ENCODE measurements at places on chromosomes 12 and 14.

- peak; percentile 74 for DNase-seq
Measured at GRCh38 chr12:131591714-131592709, 118.9 kb upstream of the SFSWAP start.

GRCh38 chr12:9869307-9870161 is at the start of gene CLEC2B:
CLEC2B (minus strand) TSS chr12:9869354.
- no peak for DNase-seq

- DNase-seq = no peak
Measured at GRCh38 chr12:52331833-52332232, 10.6 kb upstream of the KRT83 start.

DNA sequence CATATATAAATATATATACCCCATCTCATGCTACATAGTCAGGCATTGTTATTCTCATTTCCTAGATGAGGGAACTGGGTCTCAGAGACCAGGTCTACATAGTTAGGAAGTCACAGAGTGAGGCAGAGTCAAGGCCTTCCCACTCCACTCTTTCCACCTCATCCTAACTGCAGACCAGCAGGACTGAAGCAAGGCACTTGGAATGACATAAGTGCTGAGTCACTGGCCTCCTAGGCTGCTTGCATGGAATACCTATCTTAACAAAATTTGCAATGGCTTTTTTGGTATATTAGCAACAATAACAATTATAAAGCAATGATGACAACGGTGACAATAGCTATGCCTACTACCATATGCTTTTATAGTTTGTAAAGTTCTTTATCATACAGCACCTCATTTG is 5.4 kb upstream of the ANO4 start:
- DNase-seq = no peak

DNA sequence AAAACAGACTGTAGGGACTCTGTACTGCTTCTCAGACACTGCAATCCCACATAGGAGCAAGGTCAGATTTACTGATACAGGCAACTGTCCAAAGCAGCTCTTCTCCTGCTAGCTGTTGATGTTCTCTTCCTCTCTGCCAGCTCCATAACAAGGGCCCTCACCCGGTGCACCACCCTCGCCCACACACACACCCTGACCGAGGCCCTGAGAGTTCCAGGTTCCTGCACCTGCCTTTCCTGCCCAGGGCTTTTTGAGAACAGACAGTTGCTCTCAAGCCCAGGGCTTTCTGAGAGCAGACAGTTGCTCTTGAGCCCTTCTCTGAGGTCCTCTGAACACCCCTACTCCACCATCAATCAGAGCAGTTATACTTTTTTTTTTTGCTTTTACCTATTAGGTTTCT is 233.8 kb upstream of the GARIN6 start:
- DNase-seq = no peak

DNA sequence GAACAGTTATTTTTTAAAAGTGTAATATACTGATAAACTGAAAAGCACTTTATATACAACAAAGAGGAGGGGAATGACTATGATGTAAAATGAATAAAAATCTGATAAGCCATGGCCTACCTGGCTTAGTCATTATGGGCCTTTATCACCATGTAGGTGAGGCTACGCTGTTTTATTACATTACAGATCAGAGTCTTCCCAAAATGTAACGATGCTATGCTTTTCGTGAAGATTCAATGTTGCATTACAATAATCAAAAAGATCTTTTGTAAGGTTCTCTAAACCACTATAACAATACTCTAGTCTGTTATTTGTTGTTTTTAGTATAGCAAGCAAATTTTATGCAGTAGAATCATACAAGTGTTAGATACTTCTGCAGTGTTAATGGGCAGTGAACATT is 34.2 kb downstream of the ARID4A start:
- no peak for DNase-seq

DNA sequence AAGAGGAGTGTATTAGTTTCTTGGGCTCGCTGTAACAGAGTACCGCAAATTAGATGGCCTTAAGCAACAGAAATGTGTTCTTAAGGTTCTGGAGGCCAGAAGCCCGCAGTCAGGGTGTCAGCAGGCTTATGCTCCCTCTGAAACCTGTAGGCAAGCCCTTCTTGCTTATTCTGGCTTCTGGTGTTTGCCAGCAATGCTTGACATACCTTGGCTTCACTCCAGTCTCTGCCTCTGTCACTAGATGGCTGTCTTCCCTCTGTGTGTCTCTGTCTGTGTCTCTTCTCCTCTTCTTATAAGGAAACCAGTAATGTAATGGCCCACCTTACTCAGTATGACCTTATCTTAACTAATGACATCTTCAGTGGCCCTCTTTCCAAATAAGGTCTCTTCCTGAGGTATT is 85.1 kb downstream of the DERA start:
- DNase-seq = no peak

- no peak for DNase-seq
Measured at GRCh38 chr12:21725731-21726130, 48.8 kb downstream of the KCNJ8 start.

- DNase-seq = peak; percentile 74
Measured at GRCh38 chr12:6765634-6766581, at the start of gene PTMS. PTMS (plus strand) TSS chr12:6766363; CDS start chr12:6766706, 343 bp downstream.

- DNase-seq = peak; percentile 93
Measured at GRCh38 chr12:47819896-47820630, at the start of gene HDAC7. HDAC7 (minus strand) TSS chr12:47819903; CDS start chr12:47819785, 118 bp downstream.

- DNase-seq = no peak
Measured at GRCh38 chr12:104276273-104277131, 27.0 kb upstream of the EID3 start.

- no peak for DNase-seq
Measured at GRCh38 chr12:95624589-95624988, 73.3 kb upstream of the USP44 start.

DNA sequence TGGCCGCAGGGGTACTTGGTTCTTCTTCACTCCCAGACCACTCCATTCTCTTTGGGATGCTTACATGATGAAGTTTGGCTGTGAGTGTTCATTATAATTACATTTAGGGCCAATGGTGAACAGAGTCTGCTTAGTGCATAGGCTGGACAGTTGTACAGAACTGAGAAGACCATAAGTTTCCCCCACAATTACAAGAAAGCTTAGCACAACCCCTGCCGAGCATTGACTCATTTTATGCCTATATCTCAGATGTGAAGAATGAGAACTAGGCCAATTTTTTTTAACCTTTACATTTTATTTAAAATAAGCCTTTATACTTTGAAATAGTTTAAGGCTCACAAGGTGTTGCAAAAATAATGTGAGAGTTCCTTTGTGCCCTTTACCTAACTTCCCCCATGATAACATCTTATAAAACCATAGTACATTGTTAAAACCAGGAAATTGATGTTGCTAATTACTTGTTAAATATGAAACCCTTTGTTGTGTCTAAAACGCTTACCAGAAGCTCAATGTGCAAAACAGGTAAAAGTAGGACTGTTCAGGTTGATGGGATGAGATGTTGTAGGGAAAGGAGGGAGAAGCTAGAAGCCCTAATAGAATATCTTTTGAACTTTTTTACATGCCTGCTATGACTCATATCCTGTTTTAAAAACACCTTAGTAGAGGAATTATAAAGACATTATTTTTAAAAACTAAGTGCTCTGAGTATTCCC is 47.2 kb downstream of the ALDH1L2 start:
- no peak for DNase-seq

GRCh38 chr12:80277732-80278131 is 166.3 kb upstream of the PTPRQ start:
- DNase-seq = no peak

GRCh38 chr12:78331181-78331580 is 500.5 kb downstream of the NAV3 start:
- no peak for DNase-seq

DNA sequence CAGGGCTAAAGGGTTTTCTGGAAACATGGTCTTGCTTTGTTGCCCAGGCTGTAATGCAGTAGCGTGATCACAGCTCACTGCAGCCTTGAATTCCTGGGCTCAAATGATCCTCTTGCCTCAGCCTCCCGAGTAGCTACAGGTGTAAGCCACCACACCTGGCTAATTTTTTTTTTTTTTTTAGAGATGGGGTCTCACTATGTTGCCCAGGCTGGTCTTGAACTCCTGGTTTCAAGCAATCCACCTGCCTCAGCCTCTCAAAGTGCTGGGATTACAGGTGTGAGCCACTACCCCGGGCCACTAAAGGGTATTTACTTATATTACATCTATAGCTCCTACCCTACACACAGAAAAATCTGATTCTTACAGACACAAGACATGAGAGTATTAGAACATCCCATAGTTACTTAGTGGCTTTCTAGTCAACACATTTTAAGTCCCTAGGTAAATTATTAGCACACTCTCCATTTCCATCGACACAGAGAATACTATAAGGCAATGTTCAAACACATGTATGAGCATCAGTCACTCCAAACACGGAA is 6.2 kb upstream of the DCAF11 start:
- no peak for DNase-seq

GRCh38 chr12:119327471-119327870 is 7.1 kb upstream of the CCDC60 start:
- DNase-seq = no peak

GRCh38 chr12:16604596-16605252 is 1.2 kb downstream of the LMO3 start:
- DNase-seq = peak; percentile 54

DNA sequence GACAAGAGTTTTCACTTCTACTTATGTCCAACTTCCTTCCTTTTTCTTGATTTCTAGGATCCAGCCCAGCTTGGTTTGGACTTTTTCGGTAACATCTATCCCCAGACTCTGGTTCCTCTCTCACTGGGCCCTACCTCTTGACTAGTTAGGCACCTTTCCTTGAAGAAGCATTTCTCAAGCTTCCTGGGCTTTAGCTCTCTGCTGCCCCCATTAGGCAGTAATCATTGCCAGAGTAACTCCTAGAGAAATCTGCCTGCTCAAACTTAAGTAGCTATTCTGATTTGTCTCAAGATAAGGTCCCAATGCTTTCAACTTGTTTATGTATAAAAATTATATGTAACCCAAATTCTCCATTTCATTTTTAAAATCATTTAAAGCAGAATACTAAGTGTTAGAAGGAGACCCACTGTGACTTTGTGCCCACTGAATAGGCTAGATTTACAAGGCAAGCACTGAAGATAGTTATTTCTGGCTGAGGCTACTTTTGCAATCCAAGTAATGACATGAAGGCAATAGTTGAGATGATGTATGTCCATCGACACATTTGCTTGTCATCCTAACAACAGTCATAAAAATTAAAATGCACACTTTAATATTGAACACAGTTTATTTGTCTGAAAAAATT is 275.0 kb upstream of the G2E3 start:
- DNase-seq = peak; percentile 21

DNA sequence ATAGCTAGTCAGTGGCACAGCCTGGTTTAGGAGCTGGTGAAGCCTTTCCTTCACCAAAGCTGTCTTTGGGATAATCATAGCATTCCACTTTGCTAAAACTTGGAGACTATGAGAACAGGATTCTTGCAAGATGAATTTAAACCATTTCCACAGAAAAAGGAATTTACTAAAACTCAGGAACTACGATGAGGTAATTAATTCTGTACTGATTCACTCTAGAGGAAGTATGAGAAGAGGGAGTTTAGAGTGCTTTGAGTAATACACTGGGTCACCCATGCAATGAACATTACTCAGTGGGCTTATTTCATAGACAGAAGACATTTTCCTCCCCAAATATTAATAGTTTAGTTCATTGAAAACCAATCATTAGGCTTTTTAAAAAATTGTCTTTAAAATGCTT is 73.0 kb downstream of the RMST start:
- no peak for DNase-seq

DNA sequence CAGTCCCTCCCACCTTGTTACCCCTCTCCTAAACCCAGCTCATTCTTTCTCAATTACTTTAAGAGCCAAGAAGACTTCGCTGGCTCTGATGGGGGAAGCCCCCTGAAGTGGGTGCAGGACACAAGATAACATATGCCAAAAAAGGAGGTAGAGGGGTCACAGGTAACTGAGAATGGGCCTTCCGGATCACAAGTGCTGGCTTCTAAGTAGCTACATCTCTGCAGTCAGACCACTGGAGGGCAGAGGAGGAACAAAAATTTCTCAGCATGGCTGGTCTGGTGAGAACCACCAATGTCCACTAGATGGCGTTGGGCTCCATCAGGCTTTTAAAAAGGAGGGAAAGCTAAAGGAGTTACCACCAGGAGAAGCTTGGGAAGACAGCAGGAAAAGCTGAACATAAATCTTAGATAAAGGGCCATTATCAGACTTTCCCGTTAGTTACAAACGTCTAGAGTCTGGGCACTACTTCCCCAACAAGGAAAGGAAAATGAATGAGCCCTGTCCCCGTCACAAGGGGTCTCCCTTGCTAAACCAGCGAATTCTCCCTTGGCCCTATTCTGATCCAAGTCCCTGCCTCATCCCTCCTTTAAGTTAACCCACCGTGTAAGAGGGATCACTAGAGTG is 11.6 kb upstream of the CDH24 start:
- peak; percentile 82 for DNase-seq

DNA sequence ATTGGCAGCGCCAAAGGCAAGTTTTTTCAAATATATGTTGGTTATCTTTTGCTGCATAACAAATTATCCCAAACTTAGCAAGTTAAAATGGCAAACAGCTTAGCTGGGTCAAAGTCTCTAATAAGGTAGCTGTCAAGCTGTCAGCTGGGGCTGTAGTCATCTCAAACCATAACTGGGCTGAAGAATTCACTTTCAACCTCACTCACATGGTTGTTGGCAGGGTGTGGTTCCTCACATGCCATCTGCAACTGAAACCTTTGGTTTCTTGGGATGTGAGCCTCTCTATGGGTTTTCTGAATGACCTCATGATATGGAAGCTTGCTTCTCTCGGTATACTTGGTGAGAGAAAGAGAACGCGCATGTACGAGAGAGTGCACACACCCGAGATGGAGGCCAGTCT is 125.4 kb downstream of the LRIG3 start:
- no peak for DNase-seq

DNA sequence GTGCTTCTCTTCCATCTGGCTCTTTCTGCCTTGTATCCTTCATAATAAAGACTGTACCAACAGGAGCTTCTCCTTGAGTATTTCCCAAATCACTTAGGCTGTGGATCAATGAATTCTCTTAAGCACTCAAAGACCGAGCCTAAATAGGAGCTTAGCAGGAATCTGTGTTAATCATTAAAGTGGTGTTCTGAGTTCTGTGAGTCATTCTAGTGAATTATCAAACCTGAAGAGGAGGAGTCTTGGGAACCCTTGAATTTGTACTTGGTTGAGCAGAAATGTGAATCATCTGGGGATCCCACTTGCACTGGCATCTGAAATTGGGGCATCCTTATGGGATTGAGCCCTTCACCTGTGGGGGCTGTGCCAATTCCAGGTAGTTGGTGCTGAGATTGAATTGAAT is 946.2 kb downstream of the BCL11B start:
- no peak for DNase-seq

- no peak for DNase-seq
Measured at GRCh38 chr14:101601606-101602465, 40.5 kb downstream of the DIO3 start.

- peak; percentile 36 for DNase-seq
Measured at GRCh38 chr14:67882986-67883555, 63.5 kb downstream of the RAD51B start.

DNA sequence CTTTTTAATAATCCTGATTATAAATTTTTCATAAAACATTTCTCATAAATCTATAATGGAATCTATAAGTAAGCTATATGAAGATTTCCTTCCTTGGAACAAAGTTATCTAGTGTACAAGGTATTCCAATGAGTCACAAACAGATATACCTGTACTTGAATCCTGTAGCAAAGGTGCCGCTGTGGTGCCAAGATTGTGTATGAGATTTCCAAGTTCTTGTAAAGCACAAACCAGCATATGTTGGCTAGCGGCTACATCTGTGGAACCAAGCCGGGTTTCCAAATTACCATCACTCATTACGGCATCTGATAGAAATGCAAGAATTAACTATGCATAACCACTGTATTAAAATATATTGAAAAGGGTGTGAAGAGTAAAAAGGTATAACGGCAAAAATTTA is 34.1 kb downstream of the HEATR5A start:
- no peak for DNase-seq
